ENCODE measurements at places on chromosomes 13 and 19.

- DNase-seq = no peak
Measured at GRCh38 chr19:41863209-41863931, 3.3 kb downstream of the RPS19 start.

GRCh38 chr19:30670011-30670329, 297.8 kb downstream of the ZNF536 start:
- no peak for DNase-seq

DNA sequence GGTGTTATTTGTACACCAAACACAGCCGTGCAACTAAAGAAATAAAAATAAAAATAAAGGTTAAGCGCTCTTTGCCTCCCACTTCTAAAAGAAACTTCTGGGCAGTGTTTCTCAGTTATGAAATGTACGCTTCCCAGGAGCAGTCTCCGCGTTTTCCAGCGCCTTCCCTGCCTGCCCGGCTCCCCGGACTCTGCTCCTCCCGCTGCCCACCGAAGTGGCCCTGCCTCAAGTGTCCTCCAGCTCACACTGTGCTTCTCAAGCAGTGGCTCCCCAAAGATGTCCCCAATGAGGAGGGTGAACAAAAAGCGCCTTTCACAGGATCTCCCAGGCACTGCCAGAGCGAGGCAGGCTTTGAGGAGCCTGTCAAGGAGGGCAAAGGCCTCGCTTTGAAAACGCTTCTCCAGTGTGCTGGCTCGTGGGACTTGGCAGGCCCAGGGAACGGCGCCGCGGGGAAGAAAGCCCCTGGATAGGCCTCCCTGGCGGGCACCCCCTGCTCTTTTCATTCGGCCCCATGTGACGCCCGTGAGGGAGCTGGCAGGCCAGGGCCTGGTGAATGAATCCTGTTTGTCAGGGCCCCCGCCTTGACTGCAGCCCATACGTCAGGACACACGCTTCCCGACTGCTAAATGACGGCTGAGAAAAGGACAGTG, 187.1 kb downstream of the FOXO1 start:
- no peak for DNase-seq

- DNase-seq = no peak
Measured at GRCh38 chr13:31440132-31440531, 240.4 kb downstream of the B3GLCT start.

GRCh38 chr19:51473009-51473707, 5.2 kb upstream of the CEACAM18 start:
- DNase-seq = peak; percentile 63

DNA sequence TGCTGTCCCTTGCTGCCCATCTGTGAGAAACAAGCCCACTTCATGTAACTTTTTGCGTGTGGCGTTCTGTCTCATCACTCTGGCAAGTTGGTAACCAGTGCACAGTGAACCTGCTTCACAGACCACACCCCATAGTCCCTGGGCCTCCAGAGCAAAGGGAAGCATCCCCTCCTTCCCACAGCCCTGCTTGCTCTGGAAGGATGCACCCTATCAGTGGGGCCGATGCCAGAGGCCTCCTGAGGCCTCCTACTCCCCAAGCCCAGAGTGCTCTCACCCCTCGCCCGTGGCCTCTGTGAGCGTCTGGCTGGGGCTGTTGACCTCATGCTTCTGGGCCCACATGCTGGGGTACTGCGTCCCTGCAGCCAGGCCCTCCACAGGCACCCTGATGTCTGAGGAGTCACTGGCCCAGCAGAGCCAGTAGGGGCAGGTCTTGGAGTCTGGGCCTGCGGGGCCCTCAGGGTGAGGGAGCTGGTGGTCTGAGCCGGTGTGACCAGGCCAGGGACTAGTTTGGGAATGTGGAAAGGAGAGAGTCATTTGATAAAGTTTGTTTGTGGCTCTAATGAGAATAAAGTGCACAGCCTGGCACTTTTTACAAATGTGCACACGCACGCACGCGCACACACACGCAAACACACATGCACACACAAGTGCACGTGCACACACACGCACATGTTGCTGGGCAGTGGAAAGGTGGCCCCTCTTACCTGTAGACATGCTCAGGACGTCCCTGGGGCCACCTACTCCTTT, 5.1 kb downstream of the TMEM86B start:
- DNase-seq = no peak

DNA sequence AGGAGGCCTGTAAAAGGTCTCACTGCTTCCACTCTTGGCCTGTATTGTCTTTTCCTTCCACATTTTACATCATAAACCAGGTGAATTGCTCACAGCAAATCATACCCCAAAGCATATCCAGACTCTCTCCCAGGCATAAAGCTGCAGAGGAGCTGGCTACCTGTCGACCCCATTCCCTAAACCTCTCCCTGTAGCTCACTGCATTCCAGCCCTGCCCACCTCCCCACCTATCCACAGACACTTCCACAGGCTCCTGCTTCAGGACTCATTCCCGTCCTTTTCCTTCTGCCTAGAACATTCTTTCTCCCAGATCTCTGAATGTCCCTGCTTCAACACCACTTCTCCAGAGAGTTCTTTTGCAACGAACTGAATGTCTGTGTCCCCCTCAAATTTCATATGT, 46.4 kb upstream of the STARD13 start:
- no peak for DNase-seq

DNA sequence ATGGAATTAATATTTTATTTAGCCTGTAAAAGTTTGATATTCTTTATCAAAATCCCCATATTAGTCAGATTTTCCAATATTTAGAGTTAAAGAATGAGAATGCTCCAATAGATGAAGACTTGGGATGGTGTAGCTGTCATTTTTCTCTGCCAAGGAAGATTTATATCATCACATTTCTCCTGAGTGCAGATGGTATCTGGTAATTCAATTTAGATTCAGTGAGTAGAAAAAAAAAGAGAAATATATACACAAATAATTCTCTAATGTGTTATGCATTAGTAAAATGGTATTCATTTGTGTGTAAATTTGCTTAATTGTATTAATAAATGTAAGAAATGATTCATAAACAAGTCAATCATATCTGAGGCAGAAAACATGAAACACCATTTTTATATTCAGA, 1508.7 kb upstream of the PCDH20 start:
- no peak for DNase-seq

GRCh38 chr13:50375792-50376191, 360.5 kb downstream of the KCNRG start:
- no peak for DNase-seq

GRCh38 chr19:16554776-16555175, 12.5 kb upstream of the CHERP start:
- DNase-seq = no peak

DNA sequence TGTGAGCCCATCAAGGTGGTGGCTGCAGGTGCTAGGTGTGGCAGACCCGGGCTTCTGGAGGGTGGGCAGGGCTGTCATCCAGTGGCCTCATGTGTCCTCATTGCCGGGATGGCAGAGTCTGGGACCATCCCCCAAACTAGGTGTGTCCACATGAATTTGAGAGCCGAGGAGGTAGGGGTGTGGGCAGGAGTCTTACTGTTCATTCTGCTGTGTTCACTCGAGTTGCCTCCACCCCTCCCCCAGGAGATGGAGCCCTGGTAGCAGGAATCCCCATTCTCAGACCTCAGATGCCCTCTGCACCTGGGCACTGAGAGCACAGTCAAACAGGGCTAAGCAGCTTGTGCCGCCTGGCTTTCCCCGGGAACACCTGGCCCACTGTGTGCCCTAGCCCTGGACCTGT, 22.4 kb downstream of the NAXD start:
- DNase-seq = no peak

- DNase-seq = peak; percentile 14
Measured at GRCh38 chr13:63381078-63381859, 1965.6 kb upstream of the PCDH20 start.

DNA sequence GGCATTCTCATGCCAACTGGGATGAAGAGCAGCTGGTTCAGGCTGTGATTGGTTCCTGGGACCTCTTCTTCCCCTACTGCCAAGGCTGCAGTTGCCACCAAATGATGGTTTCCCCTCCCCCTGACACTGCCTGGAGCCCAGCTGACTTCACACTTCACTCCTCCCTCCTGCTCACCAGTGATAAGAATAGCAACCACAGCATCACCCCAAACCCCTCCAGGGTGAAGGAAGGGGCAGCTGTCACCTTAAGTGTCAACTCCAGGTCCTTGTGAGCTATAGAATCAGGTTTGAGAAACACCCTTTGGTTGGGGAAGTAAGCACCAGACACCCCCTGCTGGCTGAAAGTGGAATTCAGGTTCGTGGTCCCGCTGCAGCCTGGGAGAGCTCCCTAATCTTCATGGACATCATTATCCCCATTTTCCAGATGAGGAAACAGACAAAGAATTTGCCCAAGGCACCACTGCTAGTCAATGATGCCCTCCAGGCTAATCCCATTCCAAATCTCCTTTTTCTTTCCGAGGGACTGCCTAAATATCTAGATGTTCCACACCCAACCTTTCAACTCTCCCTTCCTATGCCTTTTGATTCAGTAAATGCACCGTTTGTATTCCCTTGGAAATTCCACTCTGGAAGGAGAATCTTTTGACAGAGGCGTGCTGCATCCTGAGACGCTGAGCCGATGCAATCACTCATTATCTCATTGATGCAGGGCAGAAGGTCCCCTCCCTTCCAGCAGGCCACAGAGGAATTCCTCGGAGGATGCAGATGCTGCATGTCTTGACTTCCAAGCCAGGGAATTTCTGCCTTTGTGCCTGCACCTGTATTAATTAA, 50.6 kb upstream of the UQCRFS1 start:
- peak; percentile 16 for DNase-seq

- DNase-seq = no peak
Measured at GRCh38 chr13:43730642-43731041, 56.1 kb downstream of the ENOX1 start.

- no peak for DNase-seq
Measured at GRCh38 chr19:12932392-12933286, 872 bp downstream of the FARSA start.

DNA sequence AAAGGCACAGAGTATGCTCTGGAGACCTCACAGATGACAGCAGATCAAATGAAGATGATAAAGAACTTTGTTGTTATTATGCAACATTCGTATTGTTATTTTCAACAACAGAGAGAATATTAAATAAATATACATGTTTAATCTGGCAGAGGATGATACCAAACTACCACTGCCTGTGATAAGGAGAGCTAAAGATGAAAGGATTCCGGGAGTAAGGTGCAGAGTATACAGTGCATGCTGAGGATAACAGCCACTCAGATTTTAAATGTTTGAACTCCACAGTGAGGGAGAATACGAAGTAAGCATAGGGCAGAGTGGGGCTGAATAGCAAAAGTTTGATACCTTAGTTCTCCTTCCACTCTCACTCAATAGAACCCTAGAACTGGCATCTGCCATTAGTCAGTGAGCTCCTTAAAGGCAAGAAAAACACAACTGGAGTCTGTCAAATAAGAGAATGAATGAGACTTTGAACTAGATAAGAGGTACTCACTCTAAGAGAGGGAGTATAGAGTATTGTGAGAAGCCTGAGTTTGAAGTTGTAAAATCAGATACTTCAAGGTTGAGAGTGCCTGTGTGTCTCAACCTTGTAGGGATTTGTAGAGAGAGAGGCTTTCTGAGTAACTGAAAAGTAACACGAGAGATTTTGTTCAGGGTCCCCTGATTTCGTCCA, 78.5 kb downstream of the STARD13 start:
- no peak for DNase-seq

GRCh38 chr13:23654111-23655110, 84.2 kb downstream of the TNFRSF19 start:
- peak; percentile 23 for DNase-seq

DNA sequence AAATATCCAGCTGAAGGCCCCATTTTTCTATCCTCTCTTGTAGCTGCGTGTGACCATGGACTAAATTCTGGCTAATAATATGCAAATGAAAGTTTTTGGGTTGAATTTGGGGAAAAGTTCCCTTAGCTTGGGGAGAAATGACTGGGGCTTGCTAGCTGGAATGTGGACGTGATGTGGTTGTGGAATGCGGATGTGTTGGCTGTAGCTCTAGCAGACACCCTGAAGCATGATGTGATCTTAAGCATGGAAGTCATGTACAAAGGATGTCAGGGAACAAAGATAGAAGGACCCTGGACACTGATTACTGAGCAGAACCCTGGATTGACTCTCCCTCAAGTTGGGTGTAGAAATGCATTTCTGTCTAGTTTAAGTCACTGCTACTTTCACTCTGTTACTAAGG, 25.4 kb upstream of the SCEL start:
- no peak for DNase-seq

GRCh38 chr19:10643172-10643967, 10.8 kb upstream of the ILF3 start:
- no peak for DNase-seq

DNA sequence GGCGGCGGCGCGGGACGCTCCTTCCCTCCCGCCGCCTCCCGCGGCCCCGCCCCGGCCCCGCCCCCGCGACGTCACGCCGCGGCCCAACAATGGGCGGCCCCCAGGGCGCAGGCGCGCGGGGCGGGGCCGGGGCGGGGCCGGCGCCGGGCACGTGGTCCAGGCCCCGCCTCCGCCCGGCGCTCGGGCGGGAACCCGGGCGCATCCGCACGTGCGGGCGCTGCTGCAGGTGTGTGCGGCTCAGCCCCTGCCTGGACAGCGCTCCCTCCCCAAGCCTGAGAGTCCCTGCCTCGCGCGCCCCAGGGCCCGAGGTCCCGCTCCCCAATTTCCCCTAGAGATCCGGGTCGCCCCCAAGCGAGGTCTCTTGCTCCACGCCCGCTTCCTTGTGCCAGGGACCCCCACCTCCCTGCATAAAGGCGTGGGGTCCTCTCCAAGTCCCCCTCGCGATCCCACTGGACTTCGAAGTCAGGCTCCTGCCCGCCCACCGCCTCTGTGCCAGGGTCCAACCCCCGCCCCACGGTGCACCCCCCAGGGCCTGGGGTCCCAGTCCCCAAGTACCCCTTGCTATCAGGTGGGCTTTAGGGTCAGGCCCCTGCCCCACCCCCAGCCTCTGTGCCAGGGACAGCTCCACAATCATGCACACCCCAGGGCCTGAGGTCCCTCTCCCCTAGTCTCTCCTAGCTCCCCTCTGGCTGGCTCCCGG, at the start of gene MEX3D:
Gene MEX3D (minus strand): TSS at position 6 of the 700 bp plus-strand sequence. CDS start 267 bp downstream, outside the sequence.
- peak; percentile 94 for DNase-seq

DNA sequence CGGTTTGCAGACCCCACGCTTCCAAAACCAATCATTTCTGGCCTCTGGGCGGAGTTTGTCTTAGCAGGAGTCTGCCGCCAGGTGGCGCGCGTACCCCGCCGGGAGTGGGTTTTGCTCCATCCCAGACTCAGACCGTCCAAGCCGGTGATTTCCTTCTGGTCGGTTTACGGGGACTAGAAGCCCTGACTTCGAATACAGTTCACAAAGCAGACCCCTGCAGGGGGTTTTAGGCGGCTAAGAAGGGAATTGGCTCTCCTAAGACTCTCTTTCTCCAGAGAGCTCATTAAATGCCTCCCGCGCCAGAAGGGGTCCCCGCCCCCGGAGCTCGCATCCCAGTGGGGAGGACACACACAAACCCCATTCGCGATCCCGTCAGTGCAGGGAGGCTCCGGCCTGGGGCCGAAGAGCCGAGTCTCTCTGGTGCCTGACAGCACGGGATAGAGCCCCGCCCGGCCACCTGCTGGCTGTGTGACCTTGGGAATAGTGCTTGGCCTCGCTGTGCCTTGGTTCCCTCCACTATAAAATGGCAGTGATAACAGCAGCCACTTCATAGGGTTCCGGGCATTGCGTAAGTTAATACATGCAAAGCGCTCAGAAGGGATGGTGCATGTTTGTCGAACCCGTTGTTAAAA, 8.6 kb upstream of the NUP62 start:
- DNase-seq = peak; percentile 68

All from RWPE1 (cell line).